ENCODE measurements at places on chromosomes 5 and 9.
A peak's percentile ranks its signal among the peaks of the same experiment; 100 is the strongest.

GRCh38 chr9:96420468-96421219 is 2.5 kb upstream of the ZNF367 start:
- no peak for DNase-seq

DNA sequence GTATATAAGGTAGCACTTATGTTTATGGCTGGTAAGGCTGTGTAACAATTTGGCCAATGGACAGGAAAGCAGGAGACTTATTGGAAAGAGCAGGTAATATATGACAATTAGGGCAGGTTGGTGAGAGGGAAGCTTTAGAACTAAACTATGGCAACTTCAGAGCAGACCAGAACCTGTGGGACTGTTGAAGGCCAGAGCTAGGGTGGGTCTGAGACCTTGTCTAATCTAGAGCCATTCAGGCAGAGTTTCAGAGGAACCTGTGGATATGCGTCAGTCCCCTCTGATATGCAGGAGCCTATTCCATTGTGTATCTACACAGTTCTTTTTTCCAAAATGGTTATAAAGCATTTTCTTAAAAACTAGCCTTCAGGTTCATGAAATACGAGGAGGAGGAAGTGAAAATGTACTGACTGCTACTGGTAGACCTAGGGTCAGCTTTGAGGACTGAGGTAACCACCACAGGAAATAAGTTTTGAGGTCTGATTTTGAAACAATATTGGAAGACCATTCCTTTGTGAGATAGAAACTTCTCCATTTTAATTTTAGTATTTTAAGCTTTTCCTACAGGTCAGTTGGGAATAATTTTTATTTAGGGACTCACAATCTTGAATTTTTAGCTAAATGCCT is 37.6 kb downstream of the ELL2 start:
- DNase-seq, result no peak

DNA sequence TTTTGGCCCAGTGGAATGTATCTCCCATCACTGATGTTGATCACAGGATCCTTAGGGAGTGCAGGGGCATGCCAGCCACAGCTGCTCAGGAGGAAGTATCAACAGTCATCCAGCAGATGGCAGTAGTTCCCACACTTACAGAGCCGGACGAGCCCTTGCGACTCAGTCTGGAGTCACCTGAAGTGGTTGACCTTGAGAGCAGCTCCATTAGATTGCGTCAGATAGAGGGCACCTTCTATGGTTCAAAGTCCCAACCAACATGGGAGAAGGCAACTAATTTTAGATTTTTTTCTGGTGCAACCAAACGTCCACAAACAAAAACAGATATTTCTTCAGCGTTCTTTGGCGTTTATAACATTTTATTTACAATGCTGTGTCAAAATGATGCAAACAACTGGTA is 124.5 kb downstream of the EGFLAM start:
- DNase-seq, result peak; percentile 1

DNA sequence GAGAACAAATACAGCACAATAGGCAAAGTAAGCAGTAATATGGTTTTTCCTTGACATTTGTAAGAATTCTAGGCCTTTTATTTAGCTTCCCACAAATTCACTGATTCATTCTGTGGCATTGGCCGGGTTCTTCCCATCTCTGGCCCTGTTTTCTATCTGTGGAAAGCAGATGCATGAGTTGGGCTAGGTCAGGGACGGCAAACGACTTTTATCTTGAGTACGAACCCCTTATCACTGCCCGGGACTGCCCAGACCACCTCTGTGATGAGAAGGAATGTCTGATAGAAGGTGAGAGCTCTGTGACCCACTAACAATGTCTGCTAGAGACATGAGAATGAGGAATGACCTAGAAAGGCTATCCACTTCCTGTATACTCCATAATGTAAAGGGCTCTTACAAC is 35.4 kb upstream of the ADAM19 start:
- no peak for DNase-seq

DNA sequence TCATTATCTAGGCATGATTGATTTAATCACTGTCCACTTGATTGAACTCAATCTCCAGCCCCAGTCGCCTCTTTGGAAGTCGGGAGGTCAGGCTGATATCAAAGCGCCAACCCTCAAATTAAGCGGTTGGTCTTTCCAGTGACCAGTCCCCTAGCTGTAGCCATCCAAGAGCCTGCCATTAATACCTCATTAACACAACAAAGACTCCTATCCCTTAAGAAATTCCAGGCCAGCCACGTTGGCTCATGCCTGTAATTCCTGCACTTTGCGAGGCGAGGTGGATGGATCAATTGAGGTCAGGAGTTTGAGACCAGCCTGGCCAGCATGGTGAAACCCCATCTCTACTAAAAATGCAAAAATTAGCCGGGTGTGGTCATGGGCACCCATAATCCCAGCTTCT is 27.4 kb upstream of the GCNT1 start:
- DNase-seq, result no peak

- DNase-seq, result no peak
Observed at GRCh38 chr9:136047775-136048559, 47.1 kb downstream of the NACC2 start.

DNA sequence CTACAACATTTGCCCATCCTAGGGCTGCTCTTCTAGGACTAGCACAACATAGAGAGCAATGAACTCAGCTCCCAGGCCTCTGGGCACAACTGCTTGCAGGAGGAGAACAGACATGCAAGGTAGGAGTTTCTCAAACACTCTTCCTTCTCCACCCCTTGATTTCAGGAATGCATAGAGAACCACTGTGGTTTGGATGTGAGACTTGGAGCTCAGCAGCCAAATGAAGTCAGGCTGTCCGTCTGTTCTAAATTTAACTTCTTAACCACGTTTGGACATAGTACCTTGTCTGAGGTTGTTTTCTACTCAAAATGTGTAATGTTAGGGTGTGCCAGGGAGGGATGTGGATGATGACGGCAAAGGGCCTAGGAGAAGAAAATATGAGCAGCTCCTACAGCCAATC is 515.1 kb upstream of the TNC start:
- no peak for DNase-seq

GRCh38 chr5:120873083-120873482 is 409.0 kb downstream of the PRR16 start:
- DNase-seq, result no peak

GRCh38 chr5:11378461-11378860 is 525.8 kb downstream of the CTNND2 start:
- DNase-seq, result no peak

GRCh38 chr9:97763874-97764273 is 66.7 kb upstream of the XPA start:
- DNase-seq, result no peak

- DNase-seq, result no peak
Observed at GRCh38 chr5:129631961-129632360, 115.9 kb upstream of the MINAR2 start.

DNA sequence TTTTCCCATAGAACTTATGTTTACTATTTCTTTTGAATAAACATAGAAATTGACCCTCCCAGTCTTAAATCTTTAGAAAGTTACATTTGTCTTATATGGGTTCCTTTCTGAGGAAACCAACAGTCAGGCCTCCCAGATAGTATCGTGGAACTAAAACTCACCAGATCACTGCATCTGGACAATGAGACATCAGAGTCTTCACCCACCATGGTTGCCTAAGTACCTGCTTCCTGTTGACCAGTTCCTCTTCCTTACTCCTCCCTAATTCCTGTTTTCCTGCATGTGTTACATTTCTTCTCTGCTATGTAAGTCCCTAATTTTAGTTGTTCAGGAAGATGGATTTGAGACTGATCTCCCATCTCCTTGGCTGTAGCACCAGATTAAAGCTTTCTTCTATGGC is 462.2 kb downstream of the DIRAS2 start:
- no peak for DNase-seq

DNA sequence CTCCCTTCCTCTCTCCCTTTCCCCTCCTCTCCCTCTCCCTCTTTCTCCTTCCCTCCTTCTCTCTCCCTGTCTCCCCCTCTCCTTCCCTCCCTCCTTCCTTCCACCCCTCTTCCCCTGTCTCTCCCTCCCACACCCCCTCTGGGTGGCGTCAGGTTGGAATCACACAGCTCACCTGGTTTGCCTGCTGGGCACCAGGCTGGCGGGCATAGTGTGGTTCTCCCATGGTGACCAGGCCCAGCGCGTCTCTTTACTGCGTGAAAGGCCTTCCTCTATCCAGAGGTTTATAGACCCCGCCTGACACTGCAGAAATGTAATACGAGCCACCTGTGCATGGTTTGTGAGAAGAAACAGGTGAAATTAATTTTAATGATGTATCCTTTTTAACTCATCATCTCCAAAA is 76.2 kb downstream of the MRPL36 start:
- no peak for DNase-seq

- DNase-seq, result no peak
Observed at GRCh38 chr5:167107684-167108083, 1183.8 kb upstream of the WWC1 start.

GRCh38 chr5:157175071-157175612 is 5.5 kb upstream of the ITK start:
- no peak for DNase-seq

- DNase-seq, result no peak
Observed at GRCh38 chr5:87877495-87877894, 391.1 kb downstream of the TMEM161B start.
